ENCODE measurements at places on chromosomes 7 and 10.

- DNase-seq: no peak
Observed at GRCh38 chr7:94250987-94251386, 143.7 kb upstream of the COL1A2 start.

- no peak for DNase-seq
Observed at GRCh38 chr7:43509906-43510305, 73.0 kb upstream of the STK17A start.

DNA sequence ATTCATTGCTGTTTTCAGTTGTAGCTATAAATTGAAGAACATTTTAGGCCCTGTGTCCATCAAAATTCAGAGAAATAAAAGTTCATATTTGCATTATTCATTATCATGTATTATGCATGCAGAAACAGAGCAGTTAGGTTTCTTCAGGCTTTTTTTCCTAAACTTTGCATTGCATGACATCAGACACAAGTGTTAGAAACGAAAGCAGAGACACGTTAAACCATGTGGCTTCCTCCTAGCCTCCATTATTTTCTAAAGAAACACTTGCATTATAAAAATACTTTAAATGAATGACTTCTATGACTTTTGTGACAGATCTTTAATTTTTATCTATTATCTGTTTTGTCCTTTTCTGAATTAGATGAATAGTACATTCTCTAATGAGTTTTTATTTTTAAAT, 8.8 kb upstream of the EBLN1 start:
- no peak for DNase-seq

- no peak for DNase-seq
Observed at GRCh38 chr10:33655165-33655815, 320.8 kb upstream of the NRP1 start.

- DNase-seq: no peak
Observed at GRCh38 chr7:44143646-44144250, 2.6 kb upstream of the MYL7 start.

GRCh38 chr7:11427686-11428273, 404.2 kb downstream of the THSD7A start:
- DNase-seq: no peak

DNA sequence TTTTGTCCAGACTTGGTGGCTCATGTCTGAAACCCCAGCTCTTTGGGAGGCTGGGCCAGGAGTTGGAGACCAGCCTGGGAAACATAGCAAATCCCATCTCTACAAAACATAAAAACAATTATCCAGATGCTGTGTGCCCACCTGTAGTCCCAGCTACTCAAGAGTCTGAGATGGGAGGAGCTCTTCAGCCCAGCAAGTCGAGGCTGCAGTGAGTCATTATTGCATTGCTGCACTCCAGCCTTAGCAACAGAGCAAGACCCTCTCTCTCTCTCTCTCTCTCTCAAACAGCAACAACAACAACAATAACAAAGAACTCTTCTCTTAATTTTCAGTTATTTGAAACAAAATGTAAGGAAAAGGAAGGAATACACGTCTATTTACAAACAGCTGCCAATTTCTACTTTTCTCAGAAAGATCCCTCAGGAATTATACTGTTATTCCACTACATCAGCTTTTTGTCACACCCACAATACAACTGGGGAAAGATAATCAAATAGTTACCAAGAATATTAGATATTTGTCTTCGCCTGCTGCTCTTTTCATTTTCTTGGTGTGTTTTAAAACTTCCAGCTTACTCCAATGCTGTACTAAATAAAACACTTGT, 5.1 kb upstream of the TSPAN12 start:
- no peak for DNase-seq

Data from omental fat pad (tissue), 4 donors.